Astrocyte of the cerebellum (primary cell): ENCODE measurements at places on chromosomes 5 and 9.

GRCh38 chr9:26335116-26335515 is 557.5 kb downstream of the CAAP1 start:
- DNase-seq: no peak

DNA sequence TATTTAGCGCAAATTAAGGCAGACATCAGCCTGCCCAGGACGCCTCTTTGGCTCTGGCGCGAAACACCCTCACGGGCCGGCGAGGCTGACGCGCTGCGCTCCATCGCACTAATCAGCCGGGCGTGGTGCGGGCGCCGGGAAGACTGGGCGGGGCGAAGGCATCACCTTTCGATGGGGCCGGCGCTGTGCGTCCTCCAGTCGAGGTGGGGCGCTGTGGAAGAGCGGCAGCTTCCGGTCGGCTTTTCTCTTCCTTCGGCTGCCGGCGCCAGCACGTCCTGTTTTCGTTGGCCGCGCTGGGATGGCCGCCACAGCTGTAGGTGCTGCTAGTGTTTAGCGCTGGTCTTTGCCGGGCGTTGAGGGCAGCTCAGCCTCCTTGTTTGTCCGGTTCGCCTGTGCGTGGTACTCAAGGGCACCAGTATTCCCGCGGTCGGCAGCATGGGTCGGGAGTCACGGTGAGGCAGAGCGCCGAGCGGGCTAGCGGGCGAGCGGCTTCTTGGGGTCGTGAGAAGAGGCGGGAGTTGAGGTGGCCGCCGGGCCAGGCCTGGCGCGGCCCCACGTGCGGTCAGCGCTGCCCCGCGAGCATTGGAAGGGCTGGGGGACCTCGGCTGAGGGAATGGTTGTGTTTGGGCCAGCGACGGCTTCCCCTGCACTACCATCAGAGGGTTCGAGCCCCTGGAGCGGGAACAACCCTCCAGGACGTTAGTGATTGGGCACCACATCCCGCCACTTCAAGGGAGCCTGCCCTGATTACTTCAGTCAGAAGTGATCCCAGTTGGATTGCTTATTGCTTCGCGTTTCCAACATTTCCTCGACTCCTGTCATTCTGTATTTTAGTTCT is at the start of gene DDX46:
TSS of gene DDX46 (plus strand) at position 276 of the 838 bp plus-strand sequence. CDS start at position 436, 160 bp downstream.
- DNase-seq: peak; percentile 76

GRCh38 chr9:93942161-93942560 is 13.0 kb downstream of the BARX1 start:
- DNase-seq: no peak

DNA sequence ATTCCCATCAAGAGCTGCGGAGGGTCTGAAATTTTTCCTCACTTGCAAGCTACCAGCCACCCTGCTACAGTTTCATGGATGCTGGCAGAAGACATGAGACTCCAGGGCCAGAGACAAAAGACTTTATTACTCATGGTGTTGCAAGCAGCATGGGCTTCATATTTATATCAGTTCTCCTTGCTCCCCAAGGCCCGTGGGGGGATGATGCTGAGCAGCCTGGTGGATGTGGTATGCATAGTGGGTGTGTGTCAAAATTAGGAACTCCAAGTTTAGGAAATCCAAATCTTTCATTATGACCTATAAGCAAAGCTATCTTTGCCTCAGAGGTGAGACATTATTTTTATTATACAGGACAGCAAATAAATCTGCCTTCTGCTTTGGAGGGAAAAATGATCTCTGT is 105.7 kb upstream of the ALDH1B1 start:
- DNase-seq: no peak

DNA sequence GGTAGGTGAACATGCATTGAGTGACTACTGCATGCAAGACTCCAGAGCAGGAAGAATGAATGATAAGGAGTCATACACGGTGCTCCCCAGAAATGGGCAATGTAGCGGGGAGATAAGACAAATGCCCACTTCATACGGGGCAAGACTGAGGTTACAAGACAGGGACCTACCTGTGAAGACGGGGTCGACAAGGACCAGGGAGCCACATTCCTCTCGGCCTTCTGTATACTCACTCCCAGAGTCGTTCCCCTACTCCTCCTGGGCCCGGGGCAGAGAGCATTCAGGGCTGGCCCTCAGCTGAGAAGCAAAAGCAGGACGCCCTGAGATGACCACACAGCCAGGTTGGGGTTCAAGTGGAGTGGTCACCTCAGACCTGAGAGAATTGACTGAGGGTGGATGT is 26.7 kb downstream of the PITX1 start:
- DNase-seq: no peak

GRCh38 chr9:134494905-134495304 is 146.7 kb upstream of the COL5A1 start:
- no peak for DNase-seq

DNA sequence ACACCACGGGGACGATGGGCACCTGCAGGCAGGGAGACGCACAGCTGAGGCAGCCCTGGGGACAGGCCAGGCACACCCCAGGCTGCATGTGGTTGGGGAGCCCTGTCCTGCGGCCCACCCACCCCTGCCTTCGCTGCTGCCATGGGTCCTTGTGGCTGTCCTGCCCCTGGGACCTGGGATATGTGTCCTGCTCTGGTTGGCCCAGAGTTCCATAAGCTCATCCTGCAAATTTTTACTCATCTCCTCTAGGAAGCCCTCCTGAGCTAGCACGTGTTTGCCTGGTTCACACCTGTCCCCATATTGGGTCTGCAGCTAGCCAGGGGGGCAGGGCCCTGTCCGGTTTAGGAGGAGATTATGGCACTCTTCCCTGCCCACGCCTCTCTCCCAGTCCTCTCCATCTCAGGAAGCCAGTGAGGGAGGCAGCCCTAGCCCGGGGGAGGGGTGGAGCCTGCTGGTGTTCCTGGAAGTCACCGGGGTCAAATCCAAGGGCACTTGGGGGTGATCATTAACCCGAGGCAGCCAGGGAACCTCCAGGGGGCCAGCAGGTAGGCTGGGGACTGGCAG is 12.2 kb downstream of the EGFL7 start:
- no peak for DNase-seq

DNA sequence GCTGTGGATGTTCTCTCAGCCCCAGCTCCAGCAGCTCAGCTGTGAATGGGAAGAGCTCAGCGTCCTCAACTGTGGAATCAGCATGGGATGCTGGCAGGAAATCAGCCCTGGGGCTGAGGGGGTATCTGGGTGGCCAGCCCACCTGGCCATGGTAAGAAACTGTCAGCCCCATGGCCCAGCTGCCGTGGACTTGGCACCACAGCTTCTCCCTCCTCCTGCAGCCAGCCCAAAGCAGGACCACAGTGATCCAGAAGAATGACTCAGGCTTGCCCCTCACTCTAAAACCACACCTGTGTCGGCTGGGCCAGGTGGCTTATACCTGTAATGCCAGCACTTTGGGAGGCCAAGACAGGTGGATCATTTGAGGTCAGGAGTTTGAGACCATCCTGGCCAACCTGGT is 48.0 kb downstream of the SAR1B start:
- no peak for DNase-seq

GRCh38 chr5:38809388-38810359 is 36.1 kb upstream of the OSMR start:
- DNase-seq: peak; percentile 88

GRCh38 chr5:10301842-10302610 is 5.7 kb downstream of the CMBL start:
- DNase-seq: no peak
